ENCODE measurements at places on chromosomes 3 and 15.

GRCh38 chr3:186209810-186210752 lies 101.2 kb upstream of the ETV5 start:
- no peak for DNase-seq

- DNase-seq = no peak
Observed at GRCh38 chr3:50192689-50193141, 1.3 kb downstream of the GNAT1 start.

GRCh38 chr3:128426128-128426921 lies 40.4 kb downstream of the DNAJB8 start:
- DNase-seq = no peak

DNA sequence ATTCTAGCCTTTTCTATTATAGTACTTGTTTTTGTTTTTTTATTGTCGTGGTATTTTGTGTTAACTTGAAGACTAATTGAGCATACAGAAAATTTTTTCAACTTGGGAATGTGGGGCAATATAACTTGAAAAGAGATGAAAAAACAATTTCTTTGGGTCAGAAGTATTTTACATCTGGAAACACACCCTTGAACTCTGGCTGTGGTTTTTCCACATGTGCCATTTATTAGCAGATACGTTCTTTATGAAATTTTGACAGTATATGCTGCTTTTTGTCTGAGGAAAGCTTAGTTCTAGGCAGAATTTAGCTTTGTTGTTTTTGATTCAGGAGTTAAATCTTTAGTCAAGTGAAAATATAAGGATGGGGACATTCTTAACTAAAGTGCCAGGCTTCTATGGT lies 44.7 kb downstream of the TCF12 start:
- no peak for DNase-seq

DNA sequence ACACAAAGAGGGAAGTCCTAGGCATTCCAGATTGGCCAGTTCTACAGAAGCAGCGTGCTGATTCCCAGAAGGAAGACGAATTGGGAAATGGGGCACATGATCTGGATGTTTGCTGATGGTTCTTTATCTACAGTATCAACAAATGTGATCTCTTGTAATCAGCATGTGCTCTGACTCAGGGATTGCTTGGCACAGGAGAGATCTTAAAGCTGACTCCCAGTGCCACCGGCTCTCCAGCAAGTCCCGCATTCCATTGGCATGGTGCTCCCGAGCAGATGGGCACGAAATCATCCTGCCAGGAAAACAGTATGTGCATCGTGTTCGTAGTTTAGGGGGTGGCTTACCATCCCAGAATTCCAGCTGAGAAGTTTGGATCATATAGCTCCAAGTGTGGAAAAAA lies 259.9 kb upstream of the NR2F2 start:
- no peak for DNase-seq
